ENCODE measurements at places on chromosomes 2 and 18.

DNA sequence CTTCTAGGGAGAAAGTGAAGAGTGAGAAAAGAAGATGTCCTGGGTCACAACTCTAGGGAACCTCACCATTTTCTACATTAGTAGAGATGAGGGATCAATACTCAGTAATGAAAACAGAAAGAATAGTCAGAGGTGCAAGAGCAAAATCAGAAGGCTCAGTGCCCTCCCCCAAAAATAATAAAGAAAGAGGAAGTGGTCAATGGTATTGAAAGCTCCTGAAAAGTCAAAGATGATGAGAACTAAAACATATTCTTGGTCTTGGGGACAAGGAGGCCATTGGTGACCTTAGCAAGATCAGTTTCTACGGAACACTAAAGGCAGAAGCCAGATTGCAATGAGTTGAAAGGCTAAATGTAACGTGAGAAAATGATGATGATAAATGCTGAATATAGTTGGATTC is 24.5 kb upstream of the MYO1B start:
- no peak for DNase-seq

GRCh38 chr2:222477962-222478608 is 53.7 kb downstream of the SGPP2 start:
- DNase-seq: no peak

- no peak for DNase-seq
Measured at GRCh38 chr2:37786191-37786698, 114.8 kb upstream of the CDC42EP3 start.

GRCh38 chr2:36783246-36783645 is 86.7 kb downstream of the VIT start:
- DNase-seq: no peak

DNA sequence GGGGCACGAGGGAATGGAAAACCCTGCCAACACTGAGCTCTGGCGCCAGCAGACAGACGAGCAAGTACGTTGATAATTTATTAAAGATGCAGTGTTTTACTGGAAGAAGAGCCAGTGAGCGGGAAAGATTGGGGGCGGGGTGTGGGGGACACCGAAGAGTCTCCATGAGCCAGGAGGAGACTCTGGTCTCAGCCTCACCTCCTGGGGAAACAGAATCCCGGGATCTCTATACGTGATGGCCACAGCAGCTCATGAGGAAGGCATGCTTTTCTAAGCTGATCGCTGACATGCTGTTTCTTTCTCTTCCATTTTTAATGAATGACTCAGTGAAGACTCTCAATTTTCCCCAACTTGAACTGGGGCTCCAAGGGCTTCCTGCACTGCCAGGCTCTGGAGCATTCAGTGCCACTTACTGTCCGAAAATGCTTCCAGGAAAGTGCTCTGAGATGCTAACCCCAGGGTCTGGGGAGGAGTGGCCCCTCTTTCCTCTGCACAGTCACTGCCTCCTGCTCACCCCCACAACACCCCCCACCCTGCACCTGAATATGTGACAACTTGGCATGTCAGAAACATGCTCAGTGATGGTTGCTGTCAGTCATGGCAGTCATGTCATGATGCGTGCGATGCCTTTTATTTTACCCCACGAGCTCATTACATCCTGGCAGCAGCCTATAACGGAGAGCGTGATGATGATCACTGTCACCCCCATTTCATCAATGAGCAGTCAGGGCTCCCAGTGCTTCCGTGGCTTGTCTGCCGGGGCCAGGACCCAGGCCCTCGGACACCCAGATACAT is 164.2 kb upstream of the CAPN13 start:
- no peak for DNase-seq

DNA sequence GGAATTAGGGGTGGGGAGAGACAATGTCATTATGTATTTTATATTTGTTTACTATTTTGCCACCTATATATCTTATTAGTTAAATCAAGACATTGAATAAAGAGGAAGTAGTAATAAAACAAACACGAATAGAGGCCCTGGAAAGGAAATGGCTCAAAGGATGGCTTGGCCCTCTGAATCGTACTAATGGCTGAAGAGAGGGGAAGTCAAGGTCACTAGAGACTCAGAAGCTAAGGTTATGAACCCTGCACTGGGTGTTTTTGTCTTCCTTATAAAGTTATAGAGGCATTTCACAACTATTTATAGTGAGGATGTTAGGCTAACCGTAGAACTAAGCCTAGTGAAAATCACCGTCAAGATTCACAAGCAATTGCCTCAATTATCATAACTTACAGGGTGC is 685.9 kb downstream of the ARHGAP15 start:
- no peak for DNase-seq

- DNase-seq: no peak
Measured at GRCh38 chr18:59699750-59700534, 2.7 kb upstream of the CCBE1 start.

DNA sequence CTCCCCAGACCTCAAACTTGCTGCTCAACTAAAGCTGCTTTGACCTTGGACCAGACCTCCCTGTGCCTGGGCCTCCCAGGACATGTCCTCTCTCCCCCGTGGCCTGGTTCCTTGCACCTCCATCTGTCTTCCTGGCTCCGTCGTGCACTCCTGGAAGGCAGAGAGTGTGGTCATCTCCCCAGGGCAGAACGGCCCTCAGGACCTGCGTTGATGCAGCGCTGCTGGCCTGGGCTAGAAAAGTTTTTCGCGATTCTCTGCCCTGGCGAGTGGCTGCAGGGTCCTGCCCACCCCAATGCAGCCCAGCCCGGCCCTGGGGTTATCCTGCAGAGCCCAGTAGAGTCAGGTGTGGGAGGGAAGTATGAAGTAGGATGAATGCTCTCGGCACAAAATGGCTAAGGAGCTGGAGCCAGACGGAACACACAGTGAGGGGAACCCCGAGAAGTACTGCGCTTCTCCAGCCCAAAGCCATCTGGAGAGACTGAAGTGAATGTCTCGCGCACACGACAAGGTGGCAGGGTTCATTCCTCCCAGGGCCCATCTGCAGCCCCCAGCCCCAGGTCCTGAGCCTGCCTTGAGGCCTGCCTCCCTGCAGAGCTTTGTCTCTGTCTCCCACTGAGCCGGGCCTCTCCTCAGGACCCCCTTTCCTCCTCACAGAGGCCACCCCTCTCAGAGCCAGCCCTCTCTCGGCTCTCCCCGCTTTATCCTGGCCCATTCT is 41.7 kb downstream of the ATOH8 start:
- no peak for DNase-seq

- no peak for DNase-seq
Measured at GRCh38 chr2:54021702-54022101, 50.9 kb upstream of the PSME4 start.

DNA sequence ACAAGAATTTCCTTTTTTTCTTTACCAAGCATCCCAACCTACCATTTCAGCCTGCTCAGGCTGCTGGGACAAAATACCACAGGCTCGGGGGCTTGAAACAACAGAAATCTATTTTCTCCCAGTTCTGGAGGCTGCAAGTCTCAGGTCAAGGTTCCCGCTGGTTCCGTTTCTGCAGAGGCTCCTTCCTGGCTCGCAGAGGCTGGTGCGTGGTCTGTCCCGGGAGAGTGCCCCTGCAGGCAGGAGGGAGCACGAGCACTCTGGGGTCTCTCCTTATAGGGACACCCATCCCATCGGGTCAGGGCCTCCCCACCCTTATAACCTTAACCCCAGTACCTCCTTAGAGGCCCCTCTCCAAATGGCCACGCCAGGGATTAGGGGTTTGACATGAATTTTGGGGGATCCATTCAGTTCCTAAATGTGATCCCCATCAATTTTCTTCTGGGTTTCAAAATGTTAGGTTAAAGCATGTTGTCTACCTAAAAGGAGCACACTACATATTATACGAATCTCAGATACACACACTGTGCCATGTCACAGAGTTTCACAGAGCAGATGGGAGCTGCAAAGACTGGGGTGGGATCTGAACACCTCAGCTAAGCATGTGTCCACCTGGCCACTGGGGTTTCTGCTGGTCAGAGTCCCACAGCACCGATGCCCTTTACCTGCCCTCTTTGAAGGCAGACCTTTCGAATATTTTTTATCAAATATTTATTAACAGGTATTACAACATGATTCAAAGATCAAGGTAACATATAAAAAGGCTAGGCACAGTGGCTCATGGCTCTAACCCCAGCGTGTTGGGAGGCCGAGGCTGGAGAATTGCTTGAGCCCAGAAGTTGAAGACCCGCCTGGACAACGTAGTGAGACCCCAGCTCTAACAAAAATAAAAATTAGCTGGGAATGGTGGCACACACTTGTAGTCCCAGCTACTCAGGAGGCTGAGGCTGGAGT is 17.6 kb upstream of the ADI1 start:
- DNase-seq: no peak

DNA sequence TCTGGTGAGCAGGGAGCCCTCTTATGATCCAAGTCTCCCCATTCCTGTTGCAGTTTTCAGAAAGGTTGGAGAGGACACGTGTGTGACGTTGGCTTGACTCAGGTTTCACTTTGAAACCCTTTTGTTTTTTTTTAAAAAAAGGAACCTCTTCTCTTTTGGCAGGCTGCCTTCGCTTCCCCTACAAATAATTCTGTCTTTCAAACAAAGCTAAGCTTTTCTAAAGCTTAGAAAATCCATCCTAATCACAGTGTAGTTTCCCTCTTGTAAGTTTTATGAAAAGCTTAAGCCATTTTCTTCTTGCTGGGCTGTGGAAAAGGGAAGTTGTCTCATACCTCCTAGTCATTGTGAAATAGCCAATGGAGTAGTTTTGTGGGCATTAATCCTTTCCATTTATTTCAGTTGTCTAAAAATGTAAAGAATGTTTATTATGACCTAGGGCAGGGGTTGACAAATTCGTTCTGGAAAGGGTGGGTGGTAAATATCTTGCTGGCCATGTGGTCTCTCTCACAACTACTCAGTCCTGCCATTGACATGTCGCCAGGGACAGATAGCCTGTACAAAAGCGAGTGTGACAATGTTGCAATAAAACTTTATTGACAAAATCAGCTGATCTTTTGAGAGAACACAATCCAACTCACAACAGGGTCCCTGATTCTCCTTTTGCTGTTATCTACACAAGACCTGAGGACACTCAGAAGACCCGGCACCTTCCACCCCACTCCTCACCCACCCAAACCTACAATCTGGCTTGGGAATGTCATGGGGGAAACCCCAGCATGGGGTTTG is 878.8 kb downstream of the RNF144A start:
- DNase-seq: no peak

- no peak for DNase-seq
Measured at GRCh38 chr2:8405334-8405733, 276.5 kb upstream of the ID2 start.

DNA sequence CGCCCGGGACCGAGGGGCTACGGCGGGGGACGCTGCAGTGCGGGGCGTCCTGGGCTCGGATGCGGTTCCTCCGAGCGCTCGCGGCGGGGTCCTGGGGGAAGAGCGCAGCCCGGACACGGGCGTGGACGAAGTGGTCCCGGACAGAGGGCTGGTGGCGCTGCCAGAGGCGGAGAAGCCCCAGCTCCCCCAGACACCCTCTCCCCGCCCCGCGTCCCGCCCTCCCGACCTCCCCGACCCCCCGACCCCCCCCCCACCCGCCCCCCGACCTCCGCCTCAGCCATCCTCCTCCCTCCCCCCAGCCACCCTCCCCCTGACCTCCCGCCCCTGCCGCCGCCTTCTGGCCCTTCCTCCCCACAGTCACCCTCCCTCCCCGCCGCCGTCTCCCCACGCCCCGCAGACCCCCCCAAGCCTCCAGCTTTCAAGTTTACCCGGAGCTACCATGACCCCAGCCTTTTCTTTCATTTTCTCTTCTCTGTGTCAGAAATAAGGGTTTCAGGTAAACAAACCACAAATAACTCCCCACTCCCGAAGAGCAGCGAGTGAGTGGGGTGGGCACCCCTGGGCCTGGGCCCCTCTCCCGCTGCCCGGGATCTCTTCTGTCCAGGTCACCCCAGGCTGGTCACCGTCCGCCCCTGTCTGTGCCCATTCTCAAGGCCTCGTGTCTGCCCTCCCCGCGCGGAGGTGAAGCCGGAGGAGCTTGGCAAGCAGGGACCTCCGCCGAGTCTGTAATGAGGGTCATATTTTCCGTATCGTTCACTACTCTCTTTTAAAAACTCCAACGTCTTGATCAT is 5.1 kb downstream of the NFATC1 start:
- DNase-seq: no peak

DNA sequence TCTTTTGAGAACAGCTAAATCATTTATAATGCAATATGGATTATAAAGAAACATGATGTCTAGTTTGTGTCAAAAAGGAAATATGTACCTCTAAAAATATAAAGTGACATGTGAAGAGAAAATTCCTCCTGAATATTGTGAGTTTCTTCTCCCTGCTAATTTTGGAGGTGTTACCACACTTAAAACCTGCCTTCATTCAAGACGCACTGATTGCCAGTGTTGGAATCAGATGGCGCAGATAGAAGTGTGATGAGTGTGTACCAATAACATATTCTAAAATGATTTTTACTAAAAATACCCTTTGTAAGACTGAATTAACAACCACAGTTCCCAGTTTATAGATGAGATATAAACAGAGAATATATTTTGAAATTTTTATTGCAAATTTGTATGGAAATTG is 681.8 kb upstream of the LRATD1 start:
- no peak for DNase-seq

- DNase-seq: no peak
Measured at GRCh38 chr2:182952741-182953450, 85.4 kb downstream of the NCKAP1 start.

DNA sequence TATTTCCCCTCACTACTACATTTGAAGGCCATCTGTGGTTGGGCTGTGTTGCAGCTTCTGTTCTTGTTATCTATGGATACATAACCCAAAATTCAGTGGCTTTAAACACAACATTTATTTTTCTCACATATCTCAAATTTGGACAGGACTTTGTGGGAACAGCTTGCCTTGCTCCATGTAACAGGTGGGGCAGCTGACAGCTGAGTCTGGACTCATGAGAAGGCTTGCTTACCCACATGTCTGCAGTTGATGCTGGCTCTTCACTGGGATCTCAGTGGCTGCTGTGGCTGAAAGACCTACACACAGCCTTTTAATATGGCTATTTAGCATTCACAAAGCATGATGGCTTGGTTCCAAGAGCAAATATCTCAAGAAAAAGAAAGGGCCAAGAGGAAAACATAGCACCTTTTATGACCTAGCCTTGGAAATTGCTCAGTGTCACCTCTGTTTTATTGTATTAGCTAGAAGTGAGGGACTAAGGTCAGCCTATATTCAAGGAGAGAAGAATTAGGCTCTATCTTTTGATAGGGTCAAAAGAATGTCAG is 296.8 kb upstream of the ZNF521 start:
- DNase-seq: no peak

DNA sequence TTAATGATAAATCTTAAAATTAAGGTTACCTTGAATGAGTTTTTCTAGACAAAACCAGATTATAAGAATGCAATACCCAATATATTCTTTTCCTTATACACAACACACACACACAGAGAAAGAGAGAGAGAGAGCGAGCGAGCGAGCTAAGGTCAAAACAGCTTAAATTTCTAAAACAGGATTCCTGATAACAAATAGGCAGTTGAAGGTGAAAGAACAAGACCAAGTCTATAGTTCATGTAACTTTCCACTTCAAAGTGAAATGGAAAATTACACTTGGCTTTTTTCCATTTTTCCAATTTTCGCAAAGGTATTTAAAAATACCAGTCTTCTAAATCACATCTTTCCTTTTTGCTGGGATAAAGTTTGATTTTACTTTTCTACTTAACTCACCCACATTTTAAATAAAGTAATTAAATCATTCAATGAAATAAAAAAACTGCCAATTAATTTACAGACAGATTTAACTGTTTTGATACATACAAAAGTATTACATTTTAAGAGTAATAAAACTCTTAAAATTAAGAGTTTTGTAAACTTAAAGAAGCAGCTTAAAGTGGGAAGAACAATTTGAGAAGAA is 98.8 kb downstream of the COBLL1 start:
- no peak for DNase-seq
